ENCODE measurements at places on chromosomes 7 and 10.

GRCh38 chr10:113379091-113379490, 173.8 kb upstream of the HABP2 start:
- no peak for DNase-seq

GRCh38 chr7:158695726-158696452, 8.7 kb downstream of the NCAPG2 start:
- DNase-seq = no peak

DNA sequence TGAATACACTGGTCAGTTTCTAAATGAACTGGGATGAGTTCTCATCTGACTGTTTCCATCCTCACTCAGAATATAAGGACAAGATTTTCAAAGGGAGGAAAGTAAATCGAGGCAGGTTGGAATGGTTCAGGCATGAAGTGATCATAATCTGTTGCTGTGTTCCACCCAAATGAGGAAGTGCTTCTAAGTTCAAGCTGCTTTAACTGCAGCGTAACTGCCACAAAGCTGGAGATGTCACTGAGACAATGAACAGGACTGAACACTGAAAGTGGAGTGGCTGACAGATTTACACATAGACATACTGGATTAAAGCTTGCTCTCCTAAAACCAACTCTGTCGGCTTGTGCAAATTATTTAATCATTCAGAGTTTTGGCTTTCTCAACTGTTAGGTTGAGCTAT, 66.6 kb downstream of the GPR37 start:
- no peak for DNase-seq

DNA sequence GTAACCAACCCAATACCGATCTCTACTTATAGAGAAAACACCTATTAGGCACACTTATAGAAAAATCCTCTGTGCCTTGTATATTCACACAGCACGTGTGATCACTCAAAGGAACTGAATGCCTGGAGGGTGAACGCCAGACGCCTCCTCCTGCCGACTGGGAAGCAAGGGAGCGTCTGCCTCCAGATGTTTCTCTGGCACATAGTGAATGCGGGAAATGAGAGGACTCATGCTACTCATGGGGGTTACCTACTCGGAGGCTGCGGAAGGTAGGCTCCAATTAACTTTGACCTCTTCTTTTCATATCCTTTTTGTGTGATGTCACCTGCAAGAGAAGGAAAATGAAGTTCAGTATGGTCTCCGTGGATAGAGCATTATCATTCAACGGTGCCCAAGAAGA, 203.3 kb downstream of the DIP2C start:
- DNase-seq = no peak

GRCh38 chr7:11690395-11690794, 141.6 kb downstream of the THSD7A start:
- no peak for DNase-seq

GRCh38 chr7:69169386-69169785, 428.9 kb upstream of the AUTS2 start:
- DNase-seq = no peak

DNA sequence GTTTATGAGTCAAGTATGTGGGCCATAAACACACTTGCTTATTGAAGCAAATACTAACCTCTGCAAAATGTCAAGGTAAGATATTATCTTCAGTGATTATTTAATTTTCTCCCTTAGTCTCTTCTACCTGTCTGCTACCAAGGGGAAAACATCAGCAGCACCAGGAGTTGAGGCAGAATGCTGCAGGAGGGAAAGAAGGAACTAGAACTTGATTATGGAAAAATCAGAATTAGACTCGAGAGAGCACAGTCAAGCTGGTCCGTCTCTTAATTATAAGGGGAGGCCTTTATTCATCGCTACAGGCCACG, 4.9 kb upstream of the ZFYVE27 start:
- no peak for DNase-seq

- DNase-seq = no peak
Observed at GRCh38 chr10:121838931-121839330, 88.9 kb downstream of the ATE1 start.

DNA sequence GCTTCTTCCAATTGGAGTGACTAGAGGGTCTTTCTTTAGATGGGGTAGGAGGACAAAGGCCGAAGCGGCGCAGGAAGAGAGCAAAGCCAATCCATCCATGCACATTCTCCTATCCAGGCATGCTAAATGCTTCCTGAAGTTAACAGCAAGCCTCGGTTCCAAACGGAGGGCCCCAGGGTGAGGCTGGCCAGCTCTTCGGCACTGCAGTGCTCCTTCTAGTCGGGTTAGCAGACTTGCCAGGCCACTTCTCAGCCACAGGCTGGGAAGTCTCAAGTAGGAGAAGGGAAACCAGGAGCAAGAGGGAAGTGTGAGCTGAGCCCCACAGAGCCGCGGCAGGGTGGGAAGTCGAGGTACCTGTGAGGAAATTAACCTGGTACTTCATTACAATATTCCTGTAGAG, 253.8 kb upstream of the INHBA start:
- DNase-seq = no peak

DNA sequence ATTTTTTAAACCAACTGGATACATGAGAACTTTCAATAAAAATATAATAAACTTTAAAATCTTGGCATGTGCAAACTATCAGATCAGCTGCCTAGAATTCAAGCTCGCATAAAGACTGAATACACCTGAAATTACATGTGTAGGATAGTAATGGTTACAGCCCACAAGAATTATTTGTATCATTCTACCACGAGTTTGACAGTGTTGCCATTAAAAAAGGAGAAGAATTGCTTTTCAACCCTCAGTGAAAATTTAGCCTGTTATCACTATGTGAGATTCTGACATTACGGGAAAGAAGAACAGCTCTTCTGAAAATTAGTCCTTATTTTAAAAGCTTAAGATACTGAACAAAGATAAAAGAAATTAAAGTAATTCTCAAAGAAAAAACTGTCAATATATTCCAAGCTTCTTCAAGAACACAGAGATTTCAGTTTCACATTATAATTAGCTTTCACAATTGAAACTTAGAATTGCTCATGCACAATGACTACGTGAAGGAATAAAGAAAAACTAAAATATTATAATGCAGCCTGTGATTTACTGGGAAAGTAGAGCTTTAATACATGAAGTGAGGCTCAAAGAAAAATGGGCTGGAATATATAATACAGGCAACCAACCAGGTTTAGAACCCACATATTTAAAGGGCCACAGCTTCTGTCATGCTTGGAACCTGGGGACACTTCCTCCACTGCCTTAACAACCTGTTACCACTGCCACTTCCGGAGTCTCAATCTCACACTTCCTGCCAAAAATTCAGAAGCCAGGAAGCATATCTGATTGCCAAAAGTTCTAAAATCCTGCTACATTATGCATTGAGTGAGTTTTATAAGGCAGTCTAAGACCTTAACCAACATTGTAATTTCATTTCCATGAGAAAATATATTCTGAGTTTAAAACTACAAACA, 23.2 kb downstream of the TPK1 start:
- no peak for DNase-seq

GRCh38 chr7:133859871-133860450, 267.2 kb upstream of the LRGUK start:
- no peak for DNase-seq

DNA sequence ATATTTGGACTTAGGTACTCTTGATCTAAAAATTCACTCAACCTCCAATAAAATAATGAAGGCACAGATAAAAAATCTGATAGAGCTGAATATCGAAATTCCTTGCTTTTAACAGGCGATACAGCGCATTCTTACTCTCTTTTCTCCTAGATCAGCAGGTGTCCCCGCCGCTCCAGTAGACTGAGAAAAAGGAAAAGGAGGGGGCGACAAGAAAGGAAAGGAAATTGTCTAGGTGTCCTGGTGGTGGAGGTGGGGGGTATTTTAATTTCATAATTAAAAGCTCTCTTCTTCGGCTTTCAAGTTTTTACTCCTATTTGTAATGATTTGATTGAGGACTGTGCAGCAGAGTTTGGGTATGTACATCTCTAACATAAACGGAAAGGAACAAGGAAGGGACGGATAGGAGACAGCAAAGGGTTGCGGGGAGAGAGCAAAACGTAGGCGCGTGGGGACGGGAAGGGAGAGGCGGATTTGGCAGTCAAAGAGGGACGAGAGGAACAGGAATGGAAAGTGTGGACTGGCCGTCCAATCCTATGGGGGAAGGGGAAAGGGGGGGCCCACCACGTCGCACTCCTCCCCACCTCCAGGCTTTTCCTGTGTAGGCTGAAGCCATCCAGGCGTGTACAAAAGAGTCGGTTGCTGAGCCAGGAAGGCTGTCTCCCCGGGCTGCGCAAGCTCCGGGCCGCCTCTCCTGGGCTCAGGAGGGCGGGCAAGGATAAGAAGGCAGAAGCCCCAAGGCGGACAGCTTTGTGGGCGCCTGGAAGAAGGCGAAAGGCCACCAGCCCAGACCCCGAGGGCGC, 875 bp upstream of the HECTD2 start:
- DNase-seq = peak; percentile 5

DNA sequence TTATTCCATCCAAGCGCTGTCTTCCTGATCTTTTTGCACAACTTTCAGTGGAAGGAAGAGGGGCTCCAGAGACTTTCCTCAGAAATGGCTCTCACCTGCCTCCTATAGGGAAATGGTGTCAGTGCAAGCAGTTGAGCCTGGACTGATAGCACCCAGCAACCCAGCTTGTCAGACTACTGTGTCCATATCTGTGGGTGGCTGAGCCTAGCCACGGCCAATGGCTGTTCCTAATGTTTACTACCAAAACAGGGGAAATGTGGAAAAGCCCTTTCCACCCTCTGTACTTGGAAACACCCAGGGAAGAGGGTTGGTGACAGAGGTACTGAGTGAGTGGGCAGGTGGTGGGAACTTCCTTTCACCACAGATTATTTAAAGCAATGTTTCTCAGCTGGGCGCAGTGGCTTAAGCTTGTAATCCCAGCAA, 4.3 kb upstream of the YKT6 start:
- DNase-seq = no peak

- no peak for DNase-seq
Observed at GRCh38 chr7:150447966-150448788, 2.3 kb upstream of the GIMAP8 start.

- no peak for DNase-seq
Observed at GRCh38 chr7:30162622-30163124, 27.9 kb downstream of the MTURN start.

GRCh38 chr10:87578842-87579401, 74.2 kb downstream of the MINPP1 start:
- no peak for DNase-seq

GRCh38 chr10:121598263-121599249, at the start of gene FGFR2:
Gene FGFR2 (minus strand): TSS chr10:121598444. CDS start chr10:121593817, 4,627 bp downstream.
- DNase-seq = no peak

DNA sequence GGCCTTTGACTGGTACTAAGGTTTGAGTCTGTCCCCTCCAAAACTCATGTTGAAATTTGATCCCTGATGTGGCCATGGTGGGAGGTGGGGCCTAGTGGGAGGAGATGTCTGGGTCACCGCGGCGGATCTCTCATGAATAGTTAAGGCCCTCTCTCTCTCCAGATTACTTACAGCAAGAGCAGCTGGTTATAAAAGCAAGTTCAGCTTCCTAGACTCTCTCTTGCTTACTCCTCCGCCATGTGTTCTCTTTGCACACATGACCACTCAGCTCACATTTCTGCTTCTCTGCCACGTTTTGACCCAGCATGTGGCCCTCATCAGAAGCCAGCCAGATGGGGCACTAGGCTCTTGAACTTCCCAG, 29.9 kb upstream of the ZMIZ1 start:
- no peak for DNase-seq

DNA sequence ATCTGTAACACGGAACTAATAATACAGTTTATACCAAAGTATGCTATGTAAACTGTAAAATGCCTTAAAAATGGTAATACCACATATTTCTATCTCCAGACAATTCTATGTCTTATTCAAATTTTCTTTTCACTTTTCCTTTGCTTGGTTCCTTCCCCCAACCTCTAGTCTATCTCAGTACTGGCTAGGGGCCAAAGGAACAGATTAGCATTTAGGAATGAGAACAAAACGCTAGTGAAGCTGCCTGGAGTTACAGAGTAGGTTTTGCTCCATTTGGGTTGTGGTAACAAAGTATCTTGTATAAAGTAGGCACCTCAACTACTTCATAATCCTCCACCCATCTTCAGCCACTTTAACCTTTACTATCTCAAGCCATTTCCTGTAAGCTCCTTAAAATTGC, 94.1 kb downstream of the HBP1 start:
- DNase-seq = no peak

GRCh38 chr10:103990121-103990520, 23.2 kb downstream of the SLK start:
- DNase-seq = no peak

- DNase-seq = no peak
Observed at GRCh38 chr7:44750921-44751571, 2.4 kb downstream of the ZMIZ2 start.

DNA sequence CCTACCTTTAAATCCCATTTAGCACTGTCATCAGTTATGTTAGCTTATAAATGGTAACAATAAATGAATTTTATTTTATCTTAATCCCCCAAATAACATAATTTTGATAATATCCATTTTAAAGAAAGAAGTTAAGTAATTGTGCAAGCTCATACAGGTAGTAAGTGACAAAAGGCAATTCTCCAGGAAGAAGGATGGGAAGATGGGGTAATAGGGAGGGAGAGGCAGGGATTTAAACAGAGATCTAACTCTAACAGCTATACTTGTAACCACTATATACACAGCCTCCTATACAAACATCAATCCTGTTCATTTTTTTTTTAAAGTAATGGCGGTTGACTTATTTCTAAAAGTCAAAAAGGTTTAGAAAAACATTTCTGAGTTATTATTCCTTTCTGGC, 119.4 kb downstream of the SGMS1 start:
- DNase-seq = no peak

DNA sequence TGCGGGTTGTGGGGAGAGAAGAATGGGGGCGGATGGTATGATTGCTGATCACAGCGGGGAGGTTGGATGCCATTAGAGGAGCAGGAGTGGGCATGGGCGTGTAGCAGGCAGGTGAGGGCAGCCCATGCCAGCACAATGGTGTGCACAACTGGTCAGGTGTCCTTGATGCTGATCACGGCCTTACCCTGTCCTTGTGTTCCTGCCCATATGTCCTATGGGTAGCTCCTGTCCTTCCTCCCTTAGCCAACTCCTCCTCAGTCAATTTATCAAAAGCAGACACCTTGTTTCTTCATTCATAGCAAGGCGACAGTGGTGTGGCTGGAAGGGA, 30.7 kb downstream of the WDR86 start:
- DNase-seq = no peak

DNA sequence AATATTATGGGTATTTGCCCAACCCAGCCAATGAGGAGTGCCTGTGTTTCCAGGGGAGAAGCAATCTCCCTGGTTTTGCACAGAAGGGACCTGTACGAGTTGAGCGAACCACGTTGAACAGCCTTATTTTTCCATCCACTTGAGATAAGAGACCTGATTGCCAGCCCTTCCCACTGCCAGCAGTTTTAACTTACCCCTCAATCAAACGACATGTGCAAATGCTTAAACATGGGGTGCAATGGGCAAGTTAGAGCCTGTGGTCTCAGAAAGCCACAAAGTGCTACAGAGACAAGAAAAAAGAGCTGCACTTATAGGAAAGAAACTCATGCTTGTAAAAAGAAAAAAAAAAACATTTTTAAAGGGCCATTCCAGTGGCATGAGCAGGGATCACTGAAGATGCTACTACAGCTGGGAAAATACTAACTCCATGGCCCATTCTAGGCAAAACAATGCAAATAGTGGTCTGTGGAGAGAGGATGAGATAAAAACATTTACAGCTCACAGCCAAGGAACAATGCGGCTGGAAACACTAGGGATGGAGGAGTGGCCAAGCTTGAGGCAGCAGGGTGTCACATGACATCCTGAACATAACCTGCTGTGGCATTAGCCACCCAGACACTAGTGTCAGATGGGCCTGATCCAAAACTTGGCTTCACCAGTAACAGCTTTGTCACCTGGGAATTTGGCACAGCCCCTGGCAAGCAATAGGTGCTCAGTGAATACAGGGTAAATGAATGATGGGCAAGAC, 162.8 kb downstream of the ELMO1 start:
- no peak for DNase-seq
